ENCODE measurements at places on chromosomes 3 and 15.
A peak's percentile ranks its signal among the peaks of the same experiment; 100 is the strongest.

DNA sequence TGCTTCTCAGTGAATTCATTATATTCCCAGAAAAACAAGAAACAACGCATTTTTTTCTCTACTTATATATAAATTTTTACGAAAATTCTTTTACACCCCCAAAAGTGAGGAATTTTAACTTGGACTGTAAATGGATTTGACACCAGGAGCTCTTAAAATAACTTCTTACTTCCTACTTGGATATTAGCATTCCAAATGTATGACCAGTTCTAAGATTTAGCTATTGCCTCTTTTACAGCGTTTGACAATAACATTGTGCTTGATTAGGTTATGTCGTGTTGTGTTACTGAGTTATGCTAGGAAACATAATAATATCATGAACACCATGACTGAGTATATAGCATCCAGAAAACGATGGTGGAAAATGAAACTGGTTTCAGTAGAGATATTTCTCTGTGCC lies 177.0 kb downstream of the CNTN6 start:
- H3K27me3 ChIP-seq, result no peaks in the 10 kb centered on the region
- no peak for DNase-seq
- no peaks in the 10 kb centered on the region for H3K4me1 ChIP-seq
- H3K36me3 ChIP-seq, result no peaks in the 10 kb centered on the region
- H3K4me3 ChIP-seq, result no peak overlapping the region

- H3K36me3 ChIP-seq, result no peaks in the 10 kb centered on the region
- H3K4me1 ChIP-seq, result no peaks in the 10 kb centered on the region
- H3K27ac ChIP-seq, result no peak overlapping the region
- no peak overlapping the region for H3K4me3 ChIP-seq
Observed at GRCh38 chr3:37219266-37219665, 44.9 kb upstream of the LRRFIP2 start.

DNA sequence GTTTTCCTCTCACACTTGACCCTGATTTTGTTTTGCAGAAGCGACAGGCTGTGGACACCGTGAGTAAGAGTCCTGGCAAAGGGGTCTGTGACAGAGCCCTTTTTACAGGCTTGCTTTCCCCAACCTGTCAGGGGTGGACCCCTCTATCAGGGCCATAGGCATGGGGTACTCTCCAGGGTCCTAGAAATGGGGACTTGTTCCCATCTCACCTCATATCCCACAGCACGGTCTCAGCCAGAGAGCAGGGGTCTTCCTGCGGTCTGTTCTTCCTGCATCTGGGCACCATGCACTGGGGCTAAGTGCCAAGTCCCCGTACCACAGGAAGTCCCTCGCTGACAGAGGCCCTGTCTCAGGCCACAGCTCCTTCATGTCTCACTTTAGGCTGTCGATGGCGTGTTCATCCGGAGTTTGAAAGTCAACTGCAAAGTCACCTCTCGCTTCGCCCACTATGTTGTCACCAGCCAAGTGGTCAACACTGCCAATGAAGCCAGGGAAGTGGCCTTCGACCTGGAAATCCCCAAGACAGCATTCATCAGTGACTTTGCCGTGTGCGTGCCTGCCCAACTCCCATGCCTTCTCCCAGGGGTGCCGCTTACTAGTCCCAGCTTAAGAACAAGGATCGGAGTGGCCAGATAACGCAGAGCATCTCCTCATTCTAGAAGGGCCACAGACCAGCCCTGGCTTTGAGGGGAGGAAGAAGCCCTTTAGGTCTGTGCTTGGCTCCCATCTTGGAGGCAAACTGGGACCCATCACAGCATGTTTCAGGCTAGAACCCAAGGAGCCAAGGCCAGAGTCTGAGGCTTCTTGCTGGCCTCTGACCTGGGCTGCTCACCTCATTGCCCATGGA lies 783 bp downstream of the ITIH1 start:
- no peak overlapping the region for H3K4me3 ChIP-seq
- DNase-seq, result peak; percentile 50
- H3K36me3 ChIP-seq, result no peaks in the 10 kb centered on the region
- H3K27ac ChIP-seq, result no peak overlapping the region
- no peaks in the 10 kb centered on the region for H3K4me1 ChIP-seq

GRCh38 chr3:188719545-188719944 lies 452.2 kb upstream of the TPRG1 start:
- H3K4me1 ChIP-seq, result no peaks in the 10 kb centered on the region
- no peaks in the 10 kb centered on the region for H3K36me3 ChIP-seq
- no peak overlapping the region for H3K4me3 ChIP-seq
- no peaks in the 10 kb centered on the region for H3K27me3 ChIP-seq
- no peak for DNase-seq

GRCh38 chr3:189631373-189631408 lies at the start of gene TP63:
Gene TP63, plus strand, starts transcription at chr3:189631389. Its CDS starts 127 bp downstream, at chr3:189631516.
- no peak within 1 kb of the TSS for H3K4me3 ChIP-seq
- no peaks in the 10 kb centered on the region for H3K27me3 ChIP-seq
- DNase-seq, result no peak
- no peaks in the 10 kb centered on the region for H3K36me3 ChIP-seq

- no peak overlapping the region for H3K4me3 ChIP-seq
- H3K27me3 ChIP-seq, result no peaks in the 10 kb centered on the region
- H3K36me3 ChIP-seq, result no peaks in the 10 kb centered on the region
- no peak for DNase-seq
- no peak overlapping the region for H3K27ac ChIP-seq
Observed at GRCh38 chr3:108564564-108564963, 24.7 kb downstream of the CIP2A start.

DNA sequence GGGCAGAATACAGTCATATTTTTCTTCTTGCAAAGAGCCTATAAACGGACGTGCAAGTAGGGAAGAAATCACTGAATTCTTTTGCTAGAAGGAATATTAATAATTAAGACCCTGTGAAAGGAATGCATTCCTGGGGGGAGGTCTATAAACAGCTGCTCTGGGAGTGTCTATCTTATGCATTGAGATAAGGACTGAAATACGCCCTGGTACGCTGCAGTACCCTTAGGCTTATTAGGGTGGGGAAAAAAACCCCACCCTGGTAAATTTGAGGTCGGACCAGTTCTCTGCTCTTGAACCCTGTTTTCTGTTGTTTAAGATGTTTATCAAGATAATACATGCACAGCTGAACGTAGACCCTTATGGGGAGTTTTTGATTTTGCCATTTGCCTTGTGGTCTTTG lies 100.0 kb upstream of the KBTBD8 start:
- H3K4me1 ChIP-seq, result no peaks in the 10 kb centered on the region
- H3K27ac ChIP-seq, result no peak overlapping the region
- no peaks in the 10 kb centered on the region for H3K27me3 ChIP-seq
- no peak for DNase-seq

- H3K4me3 ChIP-seq, result no peak overlapping the region
- no peak for DNase-seq
- no peaks in the 10 kb centered on the region for H3K27me3 ChIP-seq
- no peak overlapping the region for H3K27ac ChIP-seq
Observed at GRCh38 chr3:24318677-24319287, 175.9 kb downstream of the THRB start.

- peak; percentile 38 for DNase-seq
- H3K4me3 ChIP-seq, result no peak overlapping the region
- H3K4me1 ChIP-seq, result no peaks in the 10 kb centered on the region
- H3K27me3 ChIP-seq, result no peaks in the 10 kb centered on the region
- no peaks in the 10 kb centered on the region for H3K36me3 ChIP-seq
Observed at GRCh38 chr3:127411083-127411727, 123.4 kb upstream of the PRR20G start.

GRCh38 chr15:70235347-70235746 lies 137.6 kb upstream of the TLE3 start:
- H3K27ac ChIP-seq, result no peak overlapping the region
- no peak for DNase-seq
- no peaks in the 10 kb centered on the region for H3K4me1 ChIP-seq
- H3K4me3 ChIP-seq, result no peak overlapping the region
- no peaks in the 10 kb centered on the region for H3K27me3 ChIP-seq

- H3K27ac ChIP-seq, result no peak overlapping the region
- no peaks in the 10 kb centered on the region for H3K4me1 ChIP-seq
- no peak overlapping the region for H3K4me3 ChIP-seq
Observed at GRCh38 chr15:97009031-97009431, 678.5 kb downstream of the NR2F2 start.

DNA sequence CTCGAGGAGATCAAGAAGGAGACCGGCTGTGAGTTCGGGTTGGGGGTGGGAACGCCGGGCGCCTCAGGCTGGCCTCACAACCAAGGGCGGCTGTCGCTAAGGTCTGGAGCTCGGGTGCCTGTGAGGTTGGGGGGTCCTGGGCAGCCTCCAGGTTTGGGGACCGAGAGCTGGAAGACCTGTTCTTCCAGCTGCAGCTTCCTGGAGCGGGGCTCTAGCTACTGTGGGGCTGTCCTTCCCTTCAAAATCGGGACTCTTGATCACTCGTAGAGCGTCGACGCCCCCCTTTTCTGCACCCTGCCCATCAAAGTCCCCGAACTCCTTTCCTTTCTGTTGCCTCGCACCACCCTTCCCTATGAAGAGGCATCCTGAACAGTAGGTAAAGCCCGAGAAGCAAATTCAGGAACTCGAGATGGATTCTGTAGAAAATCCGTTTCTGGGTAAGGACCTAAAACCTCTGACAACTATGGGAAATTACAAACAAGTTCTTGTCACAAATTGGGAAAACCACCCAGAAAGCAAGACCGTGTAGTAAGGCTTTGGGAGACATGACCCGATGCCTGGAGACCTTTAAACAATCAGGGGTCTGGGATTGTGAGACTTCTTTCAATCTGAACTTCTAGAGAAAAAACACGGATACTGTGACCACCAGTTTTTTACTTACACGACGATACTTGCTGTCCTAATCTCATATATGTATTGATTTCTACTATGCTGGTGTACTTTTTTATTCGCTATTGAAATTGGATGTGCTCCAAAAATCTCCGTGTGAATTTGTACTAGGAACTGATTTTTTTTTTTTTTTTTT lies 556 bp downstream of the CHP1 start:
- DNase-seq, result no peak
- no peaks in the 10 kb centered on the region for H3K27me3 ChIP-seq
- no peaks in the 10 kb centered on the region for H3K36me3 ChIP-seq
- peak overlapping the region; percentile 81 for H3K4me3 ChIP-seq
- H3K4me1 ChIP-seq, result peaks cover 30% of the 10 kb centered on the region

GRCh38 chr3:149506965-149507364 lies 32.5 kb downstream of the TM4SF4 start:
- no peaks in the 10 kb centered on the region for H3K4me1 ChIP-seq
- H3K27ac ChIP-seq, result no peak overlapping the region
- no peak overlapping the region for H3K4me3 ChIP-seq
- no peaks in the 10 kb centered on the region for H3K27me3 ChIP-seq

GRCh38 chr15:55224892-55225291 lies 28.2 kb upstream of the RSL24D1 start:
- peaks cover 5% of the 10 kb centered on the region for H3K36me3 ChIP-seq
- H3K4me1 ChIP-seq, result no peaks in the 10 kb centered on the region
- H3K27me3 ChIP-seq, result no peaks in the 10 kb centered on the region
- no peak for DNase-seq

- H3K36me3 ChIP-seq, result no peaks in the 10 kb centered on the region
- no peak overlapping the region for H3K4me3 ChIP-seq
- no peak for DNase-seq
- H3K27me3 ChIP-seq, result no peaks in the 10 kb centered on the region
- peaks cover 14% of the 10 kb centered on the region for H3K4me1 ChIP-seq
- H3K27ac ChIP-seq, result peak overlapping the region; percentile 6
Observed at GRCh38 chr3:189629803-189630455, 1.3 kb upstream of the TP63 start.

GRCh38 chr3:138817695-138818094 lies 17.0 kb downstream of the PIK3CB start:
- H3K4me3 ChIP-seq, result no peak overlapping the region
- no peak overlapping the region for H3K27ac ChIP-seq
- H3K36me3 ChIP-seq, result no peaks in the 10 kb centered on the region

GRCh38 chr3:47430606-47431005 lies 45.1 kb downstream of the SCAP start:
- H3K27me3 ChIP-seq, result no peaks in the 10 kb centered on the region

- H3K36me3 ChIP-seq, result no peaks in the 10 kb centered on the region
- no peak overlapping the region for H3K27ac ChIP-seq
- H3K4me3 ChIP-seq, result no peak overlapping the region
- no peak for DNase-seq
Observed at GRCh38 chr15:46213551-46213950, 578.7 kb downstream of the SQOR start.

- no peak overlapping the region for H3K27ac ChIP-seq
- H3K27me3 ChIP-seq, result no peaks in the 10 kb centered on the region
- H3K36me3 ChIP-seq, result no peaks in the 10 kb centered on the region
- no peak for DNase-seq
- H3K4me1 ChIP-seq, result peaks cover under 1% of the 10 kb centered on the region
Observed at GRCh38 chr15:67809441-67809840, 15.9 kb upstream of the SKOR1 start.

DNA sequence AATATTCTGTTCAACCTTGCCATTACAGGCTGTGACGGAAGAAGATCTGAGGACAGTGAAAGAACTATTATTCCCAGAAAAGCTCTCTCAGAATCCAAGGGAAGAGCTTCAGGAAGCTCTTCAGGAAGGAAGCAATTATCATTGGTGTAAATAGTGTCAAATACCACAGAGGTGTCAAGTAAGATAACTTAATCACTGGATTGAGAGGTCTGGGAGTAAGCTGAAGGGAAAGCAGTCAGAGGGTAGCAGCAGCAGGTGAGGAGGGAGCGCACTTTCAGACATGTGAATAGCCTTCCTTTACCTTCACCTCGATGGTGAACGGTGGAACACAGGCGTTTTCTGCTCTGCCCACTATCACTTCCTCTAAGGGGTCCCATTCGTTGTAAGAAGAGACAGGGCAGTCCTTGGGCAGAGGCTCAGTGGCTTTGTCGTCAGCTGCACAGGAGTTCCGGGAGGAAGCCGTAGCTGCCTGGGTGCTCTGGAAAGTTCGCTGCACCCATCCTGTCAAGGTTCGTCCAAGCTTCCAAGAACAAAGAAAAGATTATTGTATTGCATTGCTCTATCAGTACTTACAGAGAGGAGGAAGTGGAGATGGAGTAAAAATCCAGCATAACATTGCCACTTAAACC lies 1.9 kb downstream of the GATM start:
- H3K4me3 ChIP-seq, result no peak overlapping the region
- no peaks in the 10 kb centered on the region for H3K27me3 ChIP-seq
- H3K4me1 ChIP-seq, result peaks cover 35% of the 10 kb centered on the region
- H3K27ac ChIP-seq, result no peak overlapping the region
- DNase-seq, result no peak

DNA sequence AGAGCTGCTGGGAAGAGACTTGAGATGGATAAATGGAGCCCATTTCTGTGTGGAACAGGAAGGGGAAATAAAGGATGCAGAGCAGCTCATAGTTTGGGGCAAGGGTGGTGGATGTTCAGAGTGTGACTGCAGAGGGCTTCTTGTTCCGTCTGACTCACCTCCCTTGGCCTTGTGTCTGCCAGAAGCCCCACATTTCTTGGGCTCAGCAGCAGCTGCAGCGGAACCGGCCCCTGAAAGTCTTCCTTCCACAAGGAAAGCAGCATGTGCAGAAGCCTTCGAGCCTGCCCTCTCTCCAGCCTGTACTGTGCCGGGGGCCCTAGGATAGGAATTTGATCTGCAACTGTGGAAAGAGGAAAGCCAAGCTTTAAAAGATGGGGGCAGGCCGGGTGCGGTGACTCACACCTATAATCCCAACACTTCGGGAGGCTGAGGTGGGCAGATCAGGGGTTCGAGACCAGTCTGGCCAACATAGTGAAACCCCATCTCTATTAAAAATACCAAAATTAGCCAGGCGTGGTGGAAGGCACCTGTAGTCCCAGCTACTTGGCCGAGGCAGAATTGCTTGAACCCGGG lies 11.5 kb downstream of the CDAN1 start:
- peaks cover 73% of the 10 kb centered on the region for H3K36me3 ChIP-seq
- H3K27ac ChIP-seq, result no peak overlapping the region
- DNase-seq, result no peak
- no peaks in the 10 kb centered on the region for H3K27me3 ChIP-seq
- no peak overlapping the region for H3K4me3 ChIP-seq

All from right atrium auricular region (tissue), 2 donors.